ENCODE measurements at places on chromosomes 3 and 15.

GRCh38 chr3:24526640-24527212, 32.1 kb upstream of the THRB start:
- DNase-seq, result no peak

DNA sequence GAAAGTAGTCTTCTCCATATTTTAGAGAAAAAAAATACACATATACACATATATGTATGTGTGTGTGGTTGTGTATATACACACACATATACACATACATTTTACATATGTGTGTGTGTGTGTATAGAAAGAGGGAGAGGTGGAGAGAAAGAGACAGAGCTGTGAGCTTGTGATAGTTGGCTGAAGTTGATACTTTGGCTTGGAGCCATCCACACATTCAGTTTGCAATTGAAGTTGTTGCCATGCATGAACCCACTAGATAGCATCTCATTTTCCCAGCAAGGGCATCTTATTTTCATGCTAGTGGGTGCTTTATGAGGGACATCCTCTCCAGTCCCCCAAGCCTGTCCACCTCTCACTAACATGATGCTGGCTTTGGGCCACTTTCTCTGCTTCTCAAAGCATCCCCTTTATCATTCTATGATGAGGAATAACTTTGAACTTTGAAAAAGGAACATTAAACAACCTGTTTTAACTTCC, 228.6 kb downstream of the ZNF621 start:
- DNase-seq, result no peak

- no peak for DNase-seq
Measured at GRCh38 chr3:129386984-129387383, 41.5 kb downstream of the EFCAB12 start.

- no peak for DNase-seq
Measured at GRCh38 chr3:105793040-105793439, 75.8 kb downstream of the CBLB start.

DNA sequence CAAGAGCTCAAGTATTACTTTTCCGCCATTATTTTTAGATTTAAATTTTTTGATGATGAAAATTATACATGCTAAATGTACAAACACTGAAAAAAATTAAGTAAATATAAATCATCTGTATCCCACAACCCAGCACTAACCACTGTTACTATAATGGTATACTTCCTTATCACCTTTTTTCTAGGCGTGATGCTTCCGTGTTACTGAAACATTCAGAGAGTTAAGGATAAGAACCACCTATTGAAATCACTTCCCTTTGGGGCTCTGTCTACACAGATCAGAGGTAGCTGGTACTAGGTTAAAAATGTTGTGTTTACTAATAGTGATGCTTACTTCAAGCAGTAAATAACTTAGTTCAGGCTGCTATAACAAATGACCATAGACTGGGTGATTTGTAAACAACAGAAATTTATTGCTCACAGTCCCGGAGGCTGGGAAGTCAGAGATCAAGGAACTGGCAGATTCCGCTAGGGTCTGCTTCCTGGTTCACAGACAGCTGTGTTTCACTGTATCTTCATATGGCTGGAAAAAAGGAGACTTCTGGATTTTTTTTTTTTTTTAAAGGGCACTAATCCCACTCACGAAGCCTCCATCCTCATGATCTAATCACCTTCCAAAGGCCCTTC, 6.4 kb downstream of the SNX4 start:
- DNase-seq, result no peak

- no peak for DNase-seq
Measured at GRCh38 chr3:138124706-138125355, 7.4 kb downstream of the A4GNT start.

DNA sequence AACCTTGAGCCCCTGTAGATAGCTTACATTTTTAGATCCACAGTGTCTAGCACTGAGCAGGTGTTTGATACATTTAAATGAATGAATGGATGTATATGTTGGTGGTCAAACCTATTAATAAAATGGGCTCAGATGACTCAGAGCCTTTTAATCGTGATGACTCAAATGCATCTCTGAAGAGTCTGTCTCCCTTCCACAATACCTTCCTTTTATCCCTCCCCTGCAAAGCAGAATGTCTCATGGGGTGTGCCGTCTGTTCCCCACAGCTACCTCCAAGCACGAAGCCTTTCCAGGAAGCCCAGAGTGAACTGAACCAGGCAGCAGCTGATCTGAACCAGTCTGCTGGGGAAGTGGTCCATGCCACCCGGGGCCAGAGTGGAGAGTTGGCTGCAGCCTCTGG, 303.5 kb upstream of the TPM1 start:
- DNase-seq, result no peak

- no peak for DNase-seq
Measured at GRCh38 chr3:187750006-187750512, 4.8 kb upstream of the BCL6 start.

Data from hematopoietic multipotent progenitor cell treated with erythropoietin and hydrocortisone succinate and interleukin-3 and kit ligand, for 17 days (in vitro differentiated cells).